ENCODE measurements at places on chromosomes 6 and 20. TPM values are rescaled to one million over a fixed set of nuclear protein-coding genes. Genes with fewer than 3 reads are reported as not detected.
A peak's percentile ranks its signal among the peaks of the same experiment; 100 is the strongest.

GRCh38 chr20:37598100-37598543, 70.4 kb upstream of the BLCAP start:
- DNase-seq = no peak

- no peak for DNase-seq
Observed at GRCh38 chr6:111114482-111114881, 27.2 kb downstream of the SLC16A10 start.

- peak; percentile 61 for DNase-seq
Observed at GRCh38 chr20:5100684-5101347, 18.9 kb downstream of the PCNA start.

CEP57L1 gene
- 11.3 TPM for total RNA-seq

BTN2A1 gene
- total RNA-seq = 34.7 TPM
